ENCODE measurements at places on chromosomes 3 and 15. TPM values are rescaled to one million over a fixed set of nuclear protein-coding genes. Genes with fewer than 3 reads are reported as not detected.

CCDC54 gene
- total RNA-seq, result not detected

SCAANT1 gene
- not detected for total RNA-seq

RASL12 gene
- 19.7 TPM for total RNA-seq

GRCh38 chr15:85587707-85588411 lies 206.9 kb downstream of the KLHL25 start:
- DNase-seq, result no peak

DNA sequence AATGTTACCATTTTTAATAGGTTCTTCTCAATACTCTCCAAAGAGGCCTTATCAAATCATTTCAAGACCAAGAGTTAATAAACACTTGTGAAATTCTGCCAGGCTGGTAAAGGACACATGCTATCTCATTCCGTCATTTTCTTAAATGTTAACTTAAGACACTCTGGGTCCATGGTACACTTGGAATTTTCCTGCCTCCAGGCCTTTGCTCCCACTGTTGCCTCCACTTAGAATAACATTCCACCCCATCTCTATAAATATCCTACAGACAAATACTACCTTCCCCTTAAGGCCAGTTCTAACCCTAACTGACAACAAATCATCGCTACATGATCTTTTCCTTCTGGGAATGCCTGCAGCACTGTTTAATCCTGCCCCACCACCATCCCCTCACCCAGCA lies 24.1 kb downstream of the MAGI1 start:
- no peak for DNase-seq

DNA sequence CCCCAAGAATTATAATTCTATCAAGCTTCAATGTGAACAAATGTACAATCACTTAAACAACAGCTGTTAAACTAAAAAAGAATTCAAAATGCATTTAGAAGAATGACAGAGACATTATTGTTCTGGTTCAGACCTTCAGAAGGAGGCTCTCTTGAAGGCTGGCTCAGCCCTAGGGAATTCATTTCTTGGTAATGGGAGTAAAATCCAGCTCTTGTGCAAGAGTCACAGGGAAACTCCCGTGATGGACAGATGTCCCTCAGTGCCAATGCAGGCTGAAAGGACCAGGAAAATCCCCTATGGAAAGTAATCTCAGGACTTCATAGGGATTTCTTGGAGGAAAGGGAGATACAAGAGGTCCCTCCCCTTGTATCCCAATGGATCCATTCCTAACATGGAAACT lies 149.9 kb upstream of the STT3B start:
- no peak for DNase-seq

DNA sequence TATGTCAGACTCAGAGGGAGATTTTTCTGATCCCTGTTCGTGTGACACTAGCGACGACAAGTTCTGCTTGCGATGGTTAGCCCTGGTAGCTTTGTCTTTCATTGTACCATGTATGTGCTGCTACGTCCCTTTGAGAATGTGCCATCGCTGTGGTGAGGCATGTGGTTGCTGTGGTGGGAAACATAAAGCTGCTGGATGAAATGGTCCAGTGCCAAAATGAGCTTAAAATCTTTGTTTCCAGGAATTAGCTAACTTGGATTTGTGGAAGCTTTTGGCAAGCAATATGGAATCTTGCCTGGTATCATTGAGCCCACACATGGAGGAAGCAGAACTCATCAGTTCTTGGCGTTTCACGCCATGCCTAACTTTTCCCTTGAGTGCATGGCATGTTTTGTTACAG lies 98.8 kb downstream of the SPRED1 start:
- no peak for DNase-seq

GRCh38 chr15:73994912-73995622 lies 551 bp downstream of the PML start:
- DNase-seq, result peak; percentile 51

DNA sequence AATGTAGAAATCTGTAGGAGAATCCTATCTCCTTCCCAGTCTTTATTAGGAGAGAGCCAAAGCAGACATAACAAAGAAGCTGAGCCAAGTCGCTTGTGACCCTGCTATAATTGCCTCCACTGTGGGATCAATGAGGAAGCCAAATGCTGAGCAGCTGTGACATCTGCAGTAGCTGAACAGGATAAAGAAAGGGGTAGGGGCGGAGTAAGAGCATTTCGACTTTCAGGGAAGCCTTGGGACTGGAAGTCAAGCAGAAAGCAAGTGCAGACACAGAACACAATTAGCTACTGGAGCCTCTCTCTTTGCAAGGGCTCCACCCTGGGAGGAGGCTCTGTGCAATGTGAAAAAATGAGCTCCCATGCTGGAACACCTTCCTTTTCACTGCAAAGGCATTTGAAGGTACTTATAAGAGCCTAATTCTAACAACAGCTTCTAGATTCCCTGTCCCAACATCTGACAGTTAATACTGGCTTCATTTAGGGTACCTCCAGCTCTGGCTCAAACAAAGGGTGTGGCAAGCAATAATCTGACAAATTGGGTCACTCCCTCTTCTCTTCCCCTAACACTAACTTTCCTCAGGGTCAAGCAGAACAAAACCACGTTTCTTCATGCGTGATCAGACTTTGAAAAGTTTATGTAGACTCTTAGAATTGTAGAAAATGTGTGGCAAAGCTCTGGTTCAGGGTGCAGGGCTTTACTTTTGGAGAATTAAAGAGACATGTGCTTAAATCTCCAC lies 166.4 kb downstream of the CADPS start:
- no peak for DNase-seq

DNA sequence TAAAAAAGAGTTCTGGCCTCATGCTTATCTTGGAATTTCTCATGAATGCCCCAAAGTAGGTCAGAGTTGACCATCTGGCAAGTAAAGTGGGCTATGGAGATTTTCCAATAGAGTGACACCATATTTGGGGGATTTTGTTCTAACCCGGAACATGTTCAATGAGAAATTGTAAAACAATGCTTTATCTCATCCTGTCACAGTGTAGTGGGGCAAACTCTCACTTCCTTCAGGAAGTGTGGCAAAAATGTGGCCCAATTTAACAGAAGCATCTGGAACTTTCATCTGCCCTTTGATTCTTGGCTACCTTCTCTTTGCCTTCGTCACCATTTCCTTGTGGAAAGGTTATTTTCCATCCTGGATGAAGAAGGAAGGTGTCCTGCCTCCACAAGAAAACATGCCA lies 70.8 kb downstream of the ADAMTS9 start:
- no peak for DNase-seq
